ENCODE measurements at places on chromosomes 5 and 9. TPM values are rescaled to one million over a fixed set of nuclear protein-coding genes. Genes with fewer than 3 reads are reported as not detected.

GRCh38 chr5:153459051-153459743 is 31.3 kb upstream of the GRIA1 start:
- no peaks in the 10 kb centered on the region for H3K4me1 ChIP-seq
- H3K27ac ChIP-seq, result no peak overlapping the region
- DNase-seq, result no peak
- H3K4me3 ChIP-seq, result no peak overlapping the region
- no peaks in the 10 kb centered on the region for H3K36me3 ChIP-seq
- H3K27me3 ChIP-seq, result no peaks in the 10 kb centered on the region

DNA sequence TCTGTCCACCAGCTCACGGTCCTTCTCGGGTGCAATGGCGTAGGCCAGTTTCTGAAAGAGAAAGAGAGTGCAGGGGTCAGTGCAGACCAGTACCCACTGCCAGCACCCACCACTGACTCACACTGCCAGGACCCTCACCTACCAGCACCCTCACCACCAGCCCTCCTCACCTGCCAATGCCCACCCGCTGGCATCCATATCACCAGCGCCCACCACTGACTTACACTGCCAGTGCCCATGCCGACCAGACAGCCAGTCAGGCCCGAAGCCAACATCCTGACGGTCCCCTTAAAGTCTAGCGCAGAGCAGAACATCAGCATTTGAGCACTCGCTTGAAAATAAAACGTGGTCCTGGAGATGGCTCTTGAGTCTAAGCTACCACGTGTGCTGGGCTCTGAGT is 44.3 kb downstream of the SLC6A3 start:
- H3K27ac ChIP-seq, result no peak overlapping the region
- H3K36me3 ChIP-seq, result no peaks in the 10 kb centered on the region
- no peak for DNase-seq
- no peaks in the 10 kb centered on the region for H3K4me1 ChIP-seq

GRCh38 chr5:174086751-174087150 is 41.2 kb downstream of the NSG2 start:
- H3K36me3 ChIP-seq, result no peaks in the 10 kb centered on the region
- H3K4me3 ChIP-seq, result no peak overlapping the region
- DNase-seq, result no peak

DNA sequence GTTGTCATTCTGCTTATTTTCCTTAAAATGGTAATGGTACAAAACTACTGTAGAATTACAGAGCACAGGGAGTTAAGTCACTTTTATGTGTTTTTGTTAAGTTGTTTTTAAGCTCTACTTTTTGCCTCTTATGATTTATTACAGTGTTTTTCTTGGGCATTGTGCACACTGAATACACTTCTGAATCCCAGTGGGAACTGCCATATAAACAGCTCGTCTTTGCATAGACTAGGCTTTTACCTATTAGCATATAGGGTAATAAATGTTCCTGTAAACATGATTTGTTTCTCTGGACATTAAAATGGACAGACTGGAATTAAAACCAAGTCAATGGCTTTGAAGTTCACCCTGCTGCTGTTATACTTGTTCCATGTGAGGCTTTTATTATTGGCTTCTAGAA is 12.2 kb downstream of the KLF9 start:
- no peak for DNase-seq
- H3K27me3 ChIP-seq, result no peaks in the 10 kb centered on the region
- H3K4me3 ChIP-seq, result no peak overlapping the region
- no peaks in the 10 kb centered on the region for H3K36me3 ChIP-seq
- no peak overlapping the region for H3K27ac ChIP-seq
- peaks cover 69% of the 10 kb centered on the region for H3K4me1 ChIP-seq

DNA sequence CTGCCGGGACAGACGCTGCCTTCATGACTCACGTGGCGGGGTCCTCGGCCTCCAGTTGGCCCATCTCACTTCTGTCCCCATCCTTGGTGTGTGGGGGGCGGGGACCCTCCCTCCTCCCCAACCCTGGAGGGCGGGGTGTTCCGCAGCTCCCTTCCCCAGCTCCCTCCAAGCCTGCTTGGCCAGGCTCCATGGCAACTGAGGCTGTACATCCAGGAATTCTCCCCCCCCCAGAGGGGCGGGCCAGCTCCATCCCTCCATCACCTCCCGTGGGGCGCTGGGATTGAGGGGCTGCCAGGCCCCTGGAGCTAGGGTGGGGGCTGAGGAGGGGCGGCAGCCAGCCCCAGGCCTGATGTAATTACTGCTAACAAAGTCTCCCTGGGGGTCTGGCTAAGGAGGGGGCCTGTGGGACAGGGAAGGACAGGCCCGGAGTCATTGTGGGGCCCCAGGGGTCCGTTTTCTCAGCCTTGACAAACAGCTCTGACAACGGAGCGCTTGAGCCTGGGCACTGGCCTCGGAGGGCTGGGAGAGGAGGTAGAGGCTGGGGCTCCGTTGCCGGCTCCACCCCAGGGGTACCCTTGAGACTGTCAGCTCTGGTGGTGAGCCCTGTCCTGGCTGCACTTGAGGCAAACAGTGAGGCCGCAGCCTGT is 8.0 kb downstream of the DIPK1B start:
- H3K36me3 ChIP-seq, result peaks cover 24% of the 10 kb centered on the region
- no peak overlapping the region for H3K27ac ChIP-seq
- DNase-seq, result no peak
- H3K4me3 ChIP-seq, result no peak overlapping the region
- H3K4me1 ChIP-seq, result peaks cover 19% of the 10 kb centered on the region

DNA sequence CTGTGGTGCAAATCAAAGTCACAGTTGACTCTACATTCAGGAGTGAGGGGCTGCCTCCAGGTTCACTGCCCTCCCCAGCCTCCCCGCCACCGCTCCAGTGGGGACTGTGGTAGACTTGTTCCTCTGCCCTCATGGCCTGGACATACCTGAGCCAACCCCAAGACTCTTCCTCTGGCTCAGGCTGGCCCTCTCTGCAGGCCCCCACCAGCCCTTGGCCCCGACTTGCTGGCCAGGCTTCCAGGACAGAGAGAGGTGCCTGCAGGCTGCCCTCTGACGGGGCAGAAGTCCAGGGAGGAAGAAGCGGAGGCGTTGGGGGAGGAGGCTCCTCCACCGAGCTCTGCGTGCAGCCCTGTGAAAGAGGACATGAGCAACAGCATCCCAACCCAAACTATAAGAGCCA is 2.8 kb upstream of the SARDH start:
- no peak for DNase-seq
- H3K27ac ChIP-seq, result no peak overlapping the region
- H3K4me1 ChIP-seq, result peaks cover 2% of the 10 kb centered on the region
- no peaks in the 10 kb centered on the region for H3K36me3 ChIP-seq
- H3K27me3 ChIP-seq, result peaks cover 7% of the 10 kb centered on the region

GRCh38 chr5:142685418-142686209 is at the start of gene FGF1:
TSS of gene FGF1 (minus strand) at chr5:142686090. CDS start at chr5:142614127, 71,963 bp downstream.
- H3K4me3 ChIP-seq, result no peak within 1 kb of the TSS
- H3K27me3 ChIP-seq, result peaks cover 3% of the 10 kb centered on the region
- no peak for DNase-seq
- H3K4me1 ChIP-seq, result no peaks in the 10 kb centered on the region

NOXA1 gene
- 0.50 TPM for total RNA-seq

- DNase-seq, result no peak
- peaks cover under 1% of the 10 kb centered on the region for H3K36me3 ChIP-seq
- no peaks in the 10 kb centered on the region for H3K4me1 ChIP-seq
- H3K27me3 ChIP-seq, result no peaks in the 10 kb centered on the region
- H3K4me3 ChIP-seq, result no peak overlapping the region
Measured at GRCh38 chr9:101579711-101580545, 14.8 kb downstream of the PPP3R2 start.

DNA sequence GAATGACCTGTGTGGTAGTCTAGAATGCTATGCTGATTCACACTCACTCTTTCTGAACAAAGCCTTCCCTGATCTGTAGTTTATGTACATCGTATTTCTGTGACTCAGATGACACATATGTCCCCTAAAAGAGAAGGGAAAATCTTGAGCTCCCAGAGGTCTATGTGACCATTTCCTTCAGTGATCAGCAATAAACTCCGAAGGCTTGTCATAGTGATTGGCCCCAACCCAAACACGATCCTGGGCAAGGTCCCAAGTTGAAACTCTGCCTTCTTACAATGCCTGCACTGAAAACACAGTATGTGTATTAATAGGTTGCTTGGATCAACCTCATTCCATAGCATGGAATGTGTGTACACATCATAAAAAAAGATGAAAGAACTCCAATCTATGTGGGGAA is 685.8 kb downstream of the MAT2B start:
- H3K27ac ChIP-seq, result no peak overlapping the region
- H3K36me3 ChIP-seq, result no peaks in the 10 kb centered on the region
- no peaks in the 10 kb centered on the region for H3K4me1 ChIP-seq
- H3K27me3 ChIP-seq, result no peaks in the 10 kb centered on the region

DNA sequence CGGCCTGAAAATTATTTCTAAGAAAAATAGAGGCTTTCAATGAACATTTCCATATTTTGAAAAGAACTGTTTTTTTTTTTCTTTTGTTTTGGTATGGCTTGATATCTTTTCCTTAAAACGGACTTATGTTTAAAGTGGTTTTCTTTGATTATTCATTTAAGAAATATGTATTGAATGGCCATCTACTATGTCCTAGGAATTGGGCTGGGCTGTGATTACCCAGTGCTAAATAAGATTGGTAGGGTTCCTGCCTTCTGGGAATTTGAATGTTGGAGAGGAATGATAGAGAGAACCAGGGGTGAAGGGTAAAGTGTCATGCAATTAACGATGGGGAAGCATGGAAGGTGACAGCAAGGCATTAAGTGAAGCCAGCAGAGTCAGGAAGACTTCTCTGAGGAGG is 33.2 kb downstream of the TNFSF8 start:
- no peaks in the 10 kb centered on the region for H3K27me3 ChIP-seq
- H3K4me1 ChIP-seq, result peaks cover 34% of the 10 kb centered on the region
- DNase-seq, result no peak
- no peak overlapping the region for H3K4me3 ChIP-seq
- H3K36me3 ChIP-seq, result peaks cover 56% of the 10 kb centered on the region
- no peak overlapping the region for H3K27ac ChIP-seq

- H3K27me3 ChIP-seq, result no peaks in the 10 kb centered on the region
- H3K36me3 ChIP-seq, result no peaks in the 10 kb centered on the region
- no peak for DNase-seq
- H3K4me1 ChIP-seq, result peaks cover 9% of the 10 kb centered on the region
Measured at GRCh38 chr5:157867751-157868387, 8.9 kb upstream of the CLINT1 start.

GADD45G gene
- 40.0 TPM for total RNA-seq

GRCh38 chr5:96172436-96172835 is 210.8 kb upstream of the ELL2 start:
- no peak for DNase-seq
- no peaks in the 10 kb centered on the region for H3K27me3 ChIP-seq
- no peak overlapping the region for H3K4me3 ChIP-seq
- H3K4me1 ChIP-seq, result peaks cover 9% of the 10 kb centered on the region
- no peaks in the 10 kb centered on the region for H3K36me3 ChIP-seq

DNA sequence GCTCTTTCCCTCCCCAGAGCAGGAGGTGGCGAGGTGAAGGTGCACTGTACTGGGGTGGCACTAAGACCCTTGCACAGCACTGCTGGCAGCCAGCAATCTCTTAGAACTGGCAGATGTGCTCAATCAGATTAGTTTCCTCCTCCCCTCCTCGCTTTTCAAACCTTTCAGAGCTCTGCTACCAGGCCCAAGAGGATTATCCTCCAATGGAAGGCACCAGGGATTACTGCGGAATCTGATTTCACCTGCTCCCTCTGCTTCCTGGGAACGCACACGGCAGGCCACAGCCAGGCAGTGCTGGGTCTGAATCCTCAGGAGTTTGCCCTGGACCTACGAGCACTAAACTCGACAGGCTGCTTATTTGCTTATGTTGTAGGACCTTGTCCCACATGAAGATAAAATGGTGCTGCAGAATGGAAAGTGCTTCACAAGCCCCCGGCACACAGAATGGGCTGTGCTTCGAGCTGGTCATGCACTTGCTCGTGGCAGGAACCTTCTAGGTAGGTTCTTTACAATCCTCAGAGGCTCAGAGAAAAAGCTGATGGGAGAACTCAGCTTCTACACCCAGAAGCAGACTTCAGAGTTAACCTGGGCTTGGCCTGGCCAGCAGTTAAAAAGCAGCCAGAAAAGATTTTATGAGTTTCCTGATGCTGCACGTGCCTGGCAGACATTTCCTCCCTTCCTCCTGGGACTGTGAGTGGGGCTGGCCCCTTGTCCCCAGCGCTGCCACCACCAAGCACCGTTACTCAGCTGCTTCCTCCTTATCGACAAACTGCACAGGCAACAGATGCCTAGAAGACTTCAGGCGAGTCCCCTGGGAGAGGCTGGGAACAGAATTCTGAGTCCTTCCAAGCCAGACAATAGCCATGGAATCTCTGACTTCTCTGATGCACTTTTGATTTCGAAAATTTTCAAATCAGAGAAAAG is 33.1 kb downstream of the FABP6 start:
- H3K4me3 ChIP-seq, result no peak overlapping the region
- H3K27ac ChIP-seq, result no peak overlapping the region
- no peaks in the 10 kb centered on the region for H3K4me1 ChIP-seq
- peaks cover 10% of the 10 kb centered on the region for H3K27me3 ChIP-seq

- no peaks in the 10 kb centered on the region for H3K36me3 ChIP-seq
- no peak overlapping the region for H3K27ac ChIP-seq
- H3K4me1 ChIP-seq, result no peaks in the 10 kb centered on the region
Measured at GRCh38 chr5:135598691-135599395, 20.1 kb upstream of the CXCL14 start.

YTHDC2 gene
- 30.3 TPM for total RNA-seq

C5orf63 gene
- total RNA-seq, result 6.6 TPM

DNA sequence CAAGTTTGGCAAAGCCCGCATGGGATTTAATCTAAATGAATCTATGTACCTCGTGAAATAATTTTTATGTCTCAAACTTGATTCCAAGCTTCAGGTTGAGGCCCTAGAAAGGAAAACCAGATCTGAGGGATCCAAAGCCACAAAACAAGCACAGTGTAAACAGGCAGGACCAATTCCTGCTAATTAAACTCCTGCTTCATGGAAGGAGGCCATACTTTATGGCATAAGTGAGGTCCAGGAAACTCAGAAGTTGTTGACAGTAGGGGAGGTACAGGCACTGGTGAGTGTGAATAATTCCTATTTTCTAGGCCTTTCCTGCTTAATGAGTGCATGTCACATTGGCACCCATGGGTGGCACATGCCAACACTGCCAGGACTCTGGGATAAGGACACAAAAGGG is 648.6 kb upstream of the SGCD start:
- no peaks in the 10 kb centered on the region for H3K36me3 ChIP-seq
- H3K27me3 ChIP-seq, result no peaks in the 10 kb centered on the region
- no peak for DNase-seq
- H3K4me3 ChIP-seq, result no peak overlapping the region
- H3K4me1 ChIP-seq, result no peaks in the 10 kb centered on the region

DNA sequence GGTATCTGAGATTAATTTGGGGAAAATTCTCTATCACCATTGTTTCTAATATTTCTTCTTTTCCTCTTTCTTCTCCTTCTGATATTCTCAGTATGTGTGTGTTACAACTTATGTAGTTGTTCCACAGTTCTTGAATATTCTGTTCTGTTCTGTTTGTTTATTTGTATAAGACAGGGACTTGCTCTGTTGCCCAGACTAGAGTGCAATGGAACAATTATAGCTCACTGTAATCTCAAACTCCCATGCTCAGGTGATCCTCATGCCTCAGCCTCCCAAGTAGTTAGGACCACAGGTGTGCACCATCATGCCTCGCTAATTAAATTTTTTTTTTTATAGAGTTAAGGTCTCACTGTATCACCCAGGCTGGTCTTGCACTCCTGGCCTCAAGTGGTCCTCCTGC is 145.8 kb upstream of the TUT7 start:
- H3K27me3 ChIP-seq, result peaks cover 23% of the 10 kb centered on the region
- H3K4me1 ChIP-seq, result no peaks in the 10 kb centered on the region
- no peaks in the 10 kb centered on the region for H3K36me3 ChIP-seq
- DNase-seq, result no peak
